ENCODE measurements at places on chromosomes 13 and 19. TPM values are rescaled to one million over a fixed set of nuclear protein-coding genes. Genes with fewer than 3 reads are reported as not detected.

- DNase-seq, result no peak
Observed at GRCh38 chr13:29817604-29818378, 32.6 kb downstream of the UBL3 start.

GRCh38 chr13:49044836-49045235 lies 69.1 kb downstream of the FNDC3A start:
- DNase-seq, result no peak

DNA sequence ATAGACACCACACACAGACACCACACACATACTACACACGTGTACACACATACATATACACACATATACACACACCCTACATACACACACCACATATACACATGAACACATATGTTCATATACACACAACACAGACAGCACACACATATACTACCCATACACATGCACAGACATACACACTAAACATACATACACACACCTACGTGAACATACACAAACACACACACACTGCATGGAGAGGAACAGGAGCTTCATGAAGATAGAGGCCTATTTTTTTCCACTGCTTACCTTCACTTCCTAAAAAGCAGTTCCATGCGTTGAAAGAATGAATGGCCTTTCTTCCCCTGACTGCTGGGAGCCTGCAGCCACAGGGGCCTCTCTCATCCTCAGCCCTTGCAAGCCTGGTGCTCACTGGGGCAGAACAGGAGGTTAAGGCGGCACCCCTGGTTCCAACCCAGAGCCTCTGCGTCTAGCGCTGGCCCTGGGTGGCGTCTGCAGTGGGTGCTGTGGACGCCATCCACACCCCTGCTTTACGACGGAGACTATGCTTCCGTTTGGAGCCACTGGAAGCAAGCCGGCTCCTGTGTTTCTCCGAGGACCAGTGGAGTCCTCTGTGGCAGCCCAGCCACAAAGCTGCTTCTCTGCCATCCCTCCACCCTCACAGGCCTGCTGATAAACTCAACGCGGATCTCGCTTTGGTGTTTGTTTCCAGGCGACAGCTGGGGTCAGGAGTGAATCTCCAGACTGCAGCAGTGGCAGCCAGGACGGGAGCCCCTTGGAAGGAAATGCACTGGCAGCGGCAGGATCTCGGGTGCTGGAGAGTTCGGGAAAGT lies 1.9 kb upstream of the RASA3 start:
- DNase-seq, result peak; percentile 67

GRCh38 chr13:109859898-109860297 lies 73.5 kb upstream of the IRS2 start:
- no peak for DNase-seq

Gene FLT3
- total RNA-seq, result 0.41 TPM

Gene CDX2
- 113 TPM for total RNA-seq

DNA sequence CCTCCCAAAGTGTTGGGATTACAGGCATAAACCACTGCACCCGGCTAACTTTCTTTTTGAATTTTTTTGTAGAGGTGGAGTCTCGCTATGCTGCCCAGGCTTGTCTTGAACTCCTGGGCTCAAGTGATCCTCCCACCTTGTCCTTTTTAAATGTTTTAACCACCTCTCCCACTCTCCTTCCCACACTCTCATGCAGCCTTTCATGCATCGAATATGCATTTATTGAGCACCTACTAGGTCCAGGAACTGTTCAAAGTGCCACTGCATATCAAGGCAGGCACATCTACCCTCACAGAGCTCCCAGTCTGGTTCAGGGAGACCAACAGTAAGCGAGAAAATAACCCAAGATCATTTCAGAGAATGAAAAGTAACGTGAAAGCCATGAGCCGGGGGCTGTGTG lies 1.2 kb downstream of the TICAM1 start:
- DNase-seq, result no peak

Gene KLK4
- total RNA-seq, result 3.4 TPM

Gene ZNF554
- 3.0 TPM for total RNA-seq

DNA sequence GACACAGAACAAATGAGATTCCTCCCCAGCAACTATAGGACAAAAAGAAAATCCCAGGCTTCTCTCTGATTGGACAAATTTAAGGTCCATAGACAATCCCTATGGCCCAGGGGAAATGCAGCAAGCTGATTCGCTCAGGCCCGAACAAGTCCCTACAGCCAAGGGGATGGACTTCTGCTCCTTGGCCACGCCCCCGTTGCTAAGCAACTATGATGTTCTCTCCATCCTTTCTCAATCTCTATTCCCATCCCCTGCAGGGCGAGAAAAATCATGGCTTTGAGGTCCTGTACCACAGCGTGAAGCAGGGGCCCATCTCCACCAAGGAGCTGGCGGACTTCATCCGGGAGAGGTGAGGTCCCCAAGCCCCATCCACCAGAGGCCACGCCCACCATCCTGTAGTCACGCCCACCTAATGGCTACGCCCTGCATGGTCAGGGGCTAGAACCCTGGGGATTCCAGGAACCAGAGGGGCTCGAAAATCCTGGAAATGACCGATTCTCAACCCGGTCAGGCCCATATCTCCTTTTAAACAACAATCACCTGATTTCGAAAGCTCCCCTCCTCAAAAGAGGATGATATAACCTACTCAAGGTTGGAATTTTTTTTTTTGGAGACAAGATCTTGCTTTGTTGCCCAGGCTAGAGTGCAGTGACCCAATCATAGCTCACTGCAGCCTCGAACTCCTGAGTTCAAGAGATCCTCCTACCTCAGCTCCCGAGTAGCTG lies 11.4 kb downstream of the FCHO1 start:
- no peak for DNase-seq

GRCh38 chr19:45876161-45876410 lies 9.9 kb downstream of the IRF2BP1 start:
- no peak for DNase-seq

Gene BCAM
- total RNA-seq, result 25.1 TPM

DNA sequence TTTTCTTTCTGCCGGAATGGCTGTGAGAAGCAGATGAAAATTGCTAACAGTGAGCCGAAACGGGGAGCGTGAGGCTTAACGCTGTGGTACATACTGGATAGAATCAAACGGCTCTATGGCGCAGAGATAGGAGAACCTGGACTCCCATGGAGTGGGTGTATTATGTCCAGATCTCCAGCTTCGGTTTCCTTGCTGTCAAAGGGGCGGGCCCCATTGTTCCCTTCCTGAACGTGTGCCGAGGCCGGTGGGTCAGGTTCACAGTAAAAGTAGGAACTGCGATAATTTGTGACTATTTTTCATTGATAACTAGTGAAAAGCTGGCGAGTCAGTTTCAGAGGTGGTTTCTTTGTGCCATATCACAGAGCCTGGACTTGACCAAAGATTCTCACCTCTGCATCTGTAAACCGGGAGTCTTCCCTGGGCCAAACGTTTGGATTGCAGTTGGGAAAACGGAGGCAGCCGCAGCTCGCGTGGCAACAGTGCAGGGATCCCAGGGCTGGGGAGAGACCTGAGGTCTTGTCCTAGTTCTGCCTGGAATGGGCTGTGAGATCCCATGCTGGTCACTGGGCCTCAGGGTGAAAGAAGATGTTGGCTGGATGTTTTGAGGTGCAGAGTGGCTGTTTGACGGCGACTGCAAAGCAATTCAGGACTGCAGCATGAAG lies 752 bp downstream of the RPL18A start:
- DNase-seq, result peak; percentile 36

DNA sequence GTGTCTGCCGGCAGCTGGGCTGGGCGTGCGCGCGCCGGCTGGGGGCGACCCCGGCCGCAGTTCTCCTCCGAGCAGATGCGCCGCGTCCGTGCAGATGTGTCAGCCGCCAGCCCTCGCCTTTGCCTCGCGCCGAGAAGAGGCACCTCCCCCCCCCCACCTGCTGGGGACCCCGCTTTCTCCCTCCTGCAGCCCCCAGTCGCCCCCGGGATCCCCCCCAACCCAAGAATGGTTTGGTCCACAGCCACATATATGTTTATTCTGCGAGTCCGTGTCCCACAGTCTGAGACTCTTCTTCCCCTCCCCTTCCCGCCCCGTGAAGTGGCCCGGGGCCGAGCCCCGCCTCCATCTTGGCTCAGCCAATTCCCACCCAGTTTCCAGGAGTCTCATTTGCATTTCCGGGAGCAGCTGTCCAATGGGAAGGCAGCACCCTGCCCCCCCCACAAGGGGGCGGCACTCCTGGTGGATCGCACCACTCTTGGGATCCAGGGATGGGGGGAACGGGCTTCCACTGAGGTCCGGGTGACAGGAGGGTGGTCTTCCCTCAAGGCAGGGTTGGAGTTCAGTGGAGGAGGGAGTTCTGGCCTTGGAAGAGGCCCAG lies 8.6 kb downstream of the ISOC2 start:
- peak; percentile 56 for DNase-seq

GRCh38 chr19:13764821-13765394 lies 586 bp downstream of the MRI1 start:
- peak; percentile 31 for DNase-seq

GRCh38 chr19:34316247-34316646 lies 48.7 kb upstream of the GPI start:
- no peak for DNase-seq

- no peak for DNase-seq
Observed at GRCh38 chr13:51275101-51275500, 52.9 kb downstream of the FAM124A start.

GRCh38 chr19:10882108-10882457 lies 10.7 kb downstream of the CARM1 start:
- DNase-seq, result no peak

GRCh38 chr13:38637576-38637975 lies 49.3 kb upstream of the FREM2 start:
- DNase-seq, result no peak

Gene PRRG2
- 25.1 TPM for total RNA-seq

GRCh38 chr13:114279146-114279545 lies 2.3 kb upstream of the UPF3A start:
- no peak for DNase-seq

DNA sequence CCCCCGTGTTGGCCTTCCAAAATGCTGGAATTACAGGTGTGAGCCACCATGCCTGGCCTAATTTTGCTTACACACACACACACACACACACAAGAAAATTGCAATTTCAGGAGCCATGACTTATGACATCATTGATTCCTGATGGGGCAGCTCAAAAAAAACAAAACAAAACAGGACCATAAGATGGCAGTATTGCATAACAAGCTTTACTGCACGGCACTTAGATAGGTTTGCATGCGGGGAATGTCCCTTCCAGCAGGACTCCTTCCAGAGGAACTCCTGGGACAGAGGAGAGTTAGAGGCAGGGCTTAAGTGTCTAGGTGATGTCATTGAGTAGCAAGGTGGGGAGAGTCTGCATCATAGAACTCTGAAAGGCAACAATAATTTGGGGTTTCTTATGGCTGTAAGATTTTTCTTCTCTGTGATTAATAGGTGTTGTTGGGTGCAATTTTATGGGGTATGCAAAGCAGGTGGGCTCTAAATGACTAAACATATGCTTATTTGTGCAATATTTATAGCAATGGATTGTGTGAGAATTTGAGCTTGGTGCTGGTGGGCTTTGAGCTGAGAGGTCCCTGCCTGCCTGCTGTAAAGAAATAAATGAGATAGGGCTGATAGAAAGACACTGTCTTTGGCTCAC lies 9.0 kb upstream of the ACSBG2 start:
- DNase-seq, result peak; percentile 8

DNA sequence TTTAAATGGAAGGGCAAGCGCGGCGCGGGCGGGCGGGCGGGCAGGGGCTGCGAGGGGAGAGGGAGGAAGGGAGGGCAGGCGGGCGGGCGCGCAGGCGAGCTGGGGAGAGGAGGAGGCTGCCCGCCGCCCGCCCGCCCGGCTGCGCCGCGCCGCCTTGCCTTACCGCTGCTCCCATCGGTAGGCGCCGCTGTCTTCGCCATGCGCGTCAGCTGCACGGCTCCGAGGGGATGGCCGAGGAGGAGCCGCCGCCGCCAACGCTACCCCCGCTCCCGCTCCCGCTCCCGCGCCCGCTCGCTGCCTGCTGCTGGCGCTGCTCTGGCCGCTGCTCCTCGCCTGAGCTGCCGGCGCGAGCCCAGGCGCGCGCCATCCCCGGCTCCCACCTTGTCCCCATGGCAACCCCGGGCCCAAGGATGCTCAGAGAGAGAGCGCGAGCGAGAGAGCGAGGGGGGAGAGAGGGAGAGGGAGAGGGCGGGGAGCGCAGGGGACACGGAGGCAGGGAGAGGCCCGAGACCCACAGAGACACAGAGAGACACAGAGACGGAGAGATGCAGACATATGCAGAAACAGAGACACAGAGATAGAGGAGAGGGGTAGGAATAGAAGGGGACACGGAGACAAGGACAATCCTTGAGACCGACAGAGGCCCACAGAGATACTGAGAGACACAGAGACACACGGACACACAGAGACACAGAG lies 40.3 kb downstream of the DEDD2 start:
- peak; percentile 66 for DNase-seq

Gene SIGLECL1
- total RNA-seq, result not detected

Gene TTYH1
- 0.55 TPM for total RNA-seq

Gene PRR36
- total RNA-seq, result 0.22 TPM

DNA sequence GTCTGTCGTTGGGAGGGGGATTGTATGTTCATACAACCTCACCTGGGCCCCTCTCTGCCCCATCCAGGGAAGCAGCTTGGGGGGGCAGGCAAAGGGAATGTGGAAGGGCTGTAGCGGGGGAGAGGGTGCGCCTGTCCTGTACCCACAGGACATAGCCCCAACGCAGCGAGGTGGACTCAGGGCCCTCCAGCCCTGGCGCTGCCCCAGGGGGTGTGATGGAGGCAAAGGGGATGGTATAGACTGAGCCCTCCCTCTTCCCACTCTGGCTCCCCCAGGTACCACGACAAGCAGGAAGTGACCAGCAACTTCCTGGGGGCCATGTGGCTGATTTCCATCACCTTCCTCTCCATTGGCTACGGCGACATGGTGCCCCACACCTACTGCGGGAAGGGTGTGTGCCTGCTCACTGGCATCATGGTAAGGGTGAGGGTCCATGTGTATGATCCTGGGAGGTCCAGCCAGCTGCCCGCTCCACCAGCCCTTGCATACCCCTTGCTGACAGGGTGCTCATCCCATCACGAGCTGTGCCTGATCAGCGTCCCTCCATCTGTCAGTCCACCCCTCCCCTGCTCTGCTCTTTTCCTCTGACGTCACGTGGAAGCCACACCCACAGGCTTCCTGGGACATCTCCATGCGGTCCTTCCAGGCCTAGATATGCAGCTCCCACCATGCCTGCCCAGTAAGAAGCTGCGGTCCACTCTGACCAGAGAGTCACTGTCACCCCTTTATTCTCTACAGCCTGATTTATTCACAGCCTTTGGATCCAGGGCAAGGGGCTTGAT lies 18.3 kb downstream of the KCNN1 start:
- no peak for DNase-seq

Gene ZNF253
- 7.8 TPM for total RNA-seq

Gene CILP2
- not detected for total RNA-seq
